ENCODE measurements at places on chromosomes 1 and 21.

- no peak for DNase-seq
These were observed 21.9 kb upstream of the TRIM67 start for GRCh38 chr1:231139659-231140654.

DNA sequence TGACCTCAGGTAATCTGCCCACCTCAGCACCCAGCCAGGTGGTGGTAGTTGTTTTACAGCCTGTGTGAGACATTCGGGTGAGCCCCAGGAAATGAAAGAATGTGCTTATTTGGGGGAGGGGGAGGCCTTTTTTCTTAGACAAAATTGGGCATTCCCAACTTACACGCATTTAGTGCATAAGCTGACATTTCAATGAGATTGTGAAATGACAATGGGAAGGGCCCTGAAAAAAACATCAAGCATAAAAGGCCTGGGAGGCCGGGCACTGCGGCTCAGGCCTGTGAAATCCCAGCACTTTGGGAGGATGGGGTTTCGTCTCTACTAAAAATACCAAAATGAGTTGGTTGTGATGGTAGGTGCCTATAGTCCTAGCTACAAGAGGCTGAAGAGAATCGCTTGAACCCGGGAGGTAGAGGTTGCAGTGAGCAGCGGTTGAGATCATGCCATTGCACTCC lies 5.0 kb downstream of the GAS5 start:
- DNase-seq: no peak

DNA sequence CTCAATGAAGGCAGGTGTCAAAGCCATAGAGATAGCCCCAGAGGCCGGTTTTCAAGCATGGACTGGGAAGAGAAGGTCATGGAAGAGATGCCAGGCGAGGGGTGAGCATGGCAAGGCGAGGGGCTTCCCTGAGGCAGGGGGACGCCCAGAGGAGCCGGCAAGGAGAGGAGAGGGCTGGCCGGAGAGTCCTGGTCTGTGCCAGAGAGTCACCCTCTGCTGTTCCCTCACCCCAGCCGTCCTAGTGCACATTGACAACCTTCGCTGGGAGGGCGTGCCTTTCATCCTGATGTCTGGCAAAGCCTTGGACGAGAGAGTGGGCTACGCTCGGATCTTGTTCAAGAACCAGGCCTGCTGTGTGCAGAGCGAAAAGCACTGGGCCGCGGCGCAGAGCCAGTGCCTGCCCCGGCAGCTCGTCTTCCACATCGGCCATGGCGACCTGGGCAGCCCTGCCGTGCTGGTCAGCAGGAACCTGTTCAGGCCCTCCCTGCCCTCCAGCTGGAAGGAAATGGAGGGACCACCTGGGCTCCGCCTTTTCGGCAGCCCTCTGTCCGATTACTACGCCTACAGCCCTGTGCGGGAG lies 28.8 kb downstream of the H6PD start:
- no peak for DNase-seq

DNA sequence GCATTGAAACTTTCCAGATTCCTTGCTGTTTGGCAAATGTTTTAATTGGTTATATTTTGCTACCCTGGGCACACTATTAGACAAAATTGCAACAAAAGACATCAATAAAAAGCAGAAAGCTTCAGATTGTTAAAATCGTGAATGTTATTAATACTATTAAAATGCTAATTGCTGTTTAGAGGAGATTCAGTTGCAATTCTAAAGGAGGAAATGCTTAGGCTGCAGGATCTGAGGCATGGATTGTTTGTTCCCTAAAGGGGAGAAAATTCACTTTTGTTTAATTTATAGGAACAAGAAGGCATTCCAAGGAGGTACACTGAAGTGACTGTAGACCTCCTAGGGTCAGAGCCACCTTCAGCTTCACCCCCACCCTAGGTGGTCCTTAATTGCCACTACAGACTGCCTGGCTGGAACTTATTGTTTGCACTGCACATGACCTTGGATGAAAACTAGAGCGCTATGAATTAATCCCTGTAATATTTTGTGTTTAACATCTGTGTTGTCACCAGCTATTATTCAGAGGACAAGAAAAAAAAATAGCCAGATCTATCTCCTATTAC lies 1266.9 kb upstream of the ADGRL2 start:
- no peak for DNase-seq

- no peak for DNase-seq
These were observed 82.5 kb downstream of the NRIP1 start for GRCh38 chr21:14982336-14982735.

GRCh38 chr1:3032371-3033039 lies 11.2 kb downstream of the ACTRT2 start:
- DNase-seq: no peak

DNA sequence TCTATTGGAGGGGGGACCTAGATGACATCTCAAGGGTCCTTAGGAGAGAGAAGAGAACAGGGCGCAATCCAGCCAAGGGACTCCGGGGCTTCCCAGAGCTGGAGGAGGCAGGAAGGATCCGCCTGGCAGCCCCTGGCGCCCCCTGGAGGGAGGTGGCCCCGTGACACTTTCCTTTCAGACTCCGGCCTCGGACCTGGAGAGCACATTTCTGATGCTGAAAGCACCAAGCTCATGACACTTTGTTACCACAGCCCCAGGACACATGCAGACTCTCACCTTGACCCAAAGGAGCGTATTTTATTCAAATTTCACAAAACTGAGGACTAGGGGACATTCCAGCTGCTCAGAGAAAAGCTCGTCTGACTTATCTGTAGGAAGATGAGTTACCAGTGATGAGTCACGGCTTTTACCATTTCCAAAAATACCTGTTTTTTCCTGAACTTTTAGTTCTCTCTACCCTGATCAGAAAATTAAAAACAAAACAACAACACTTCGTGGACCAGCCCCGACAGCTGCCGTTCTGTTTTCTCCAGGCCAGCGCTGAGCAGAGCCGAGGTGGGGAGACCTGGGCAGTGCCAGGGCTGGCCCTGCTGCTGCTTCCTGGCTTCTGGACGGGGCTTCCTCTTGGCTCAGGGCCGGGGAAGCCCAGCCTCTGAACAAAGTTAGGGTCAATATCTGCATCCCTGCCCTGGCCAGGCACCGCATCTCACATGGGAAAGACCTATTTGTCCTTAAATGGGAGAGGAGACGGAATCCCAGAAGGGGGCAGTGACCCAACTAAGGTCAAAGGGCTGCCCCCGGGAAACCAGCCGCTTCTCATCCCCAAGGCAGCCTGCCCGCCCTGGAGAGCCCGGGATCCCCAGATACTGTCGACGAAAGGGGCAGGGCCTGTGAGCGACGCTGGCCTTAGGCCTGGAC lies 21.6 kb upstream of the POFUT2 start:
- no peak for DNase-seq

DNA sequence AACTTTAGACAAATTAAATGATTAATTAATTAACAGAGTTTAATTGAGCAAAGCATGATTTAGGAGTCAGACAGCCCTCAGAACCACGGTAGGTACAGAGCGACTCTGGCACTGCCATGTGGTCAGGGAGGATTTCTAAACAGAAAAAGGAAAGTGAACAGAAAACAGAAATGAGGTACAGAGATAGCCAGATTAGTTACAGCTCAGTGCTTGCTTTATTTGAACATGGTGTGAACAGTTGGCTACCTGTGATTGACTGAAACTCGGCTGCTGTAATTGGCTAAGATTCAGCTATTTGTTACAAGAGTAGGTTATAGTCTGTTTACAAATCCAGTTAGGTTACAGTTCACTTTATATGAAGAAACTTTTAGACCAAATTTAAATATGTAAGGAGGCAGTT lies 163.0 kb upstream of the TNR start:
- no peak for DNase-seq

DNA sequence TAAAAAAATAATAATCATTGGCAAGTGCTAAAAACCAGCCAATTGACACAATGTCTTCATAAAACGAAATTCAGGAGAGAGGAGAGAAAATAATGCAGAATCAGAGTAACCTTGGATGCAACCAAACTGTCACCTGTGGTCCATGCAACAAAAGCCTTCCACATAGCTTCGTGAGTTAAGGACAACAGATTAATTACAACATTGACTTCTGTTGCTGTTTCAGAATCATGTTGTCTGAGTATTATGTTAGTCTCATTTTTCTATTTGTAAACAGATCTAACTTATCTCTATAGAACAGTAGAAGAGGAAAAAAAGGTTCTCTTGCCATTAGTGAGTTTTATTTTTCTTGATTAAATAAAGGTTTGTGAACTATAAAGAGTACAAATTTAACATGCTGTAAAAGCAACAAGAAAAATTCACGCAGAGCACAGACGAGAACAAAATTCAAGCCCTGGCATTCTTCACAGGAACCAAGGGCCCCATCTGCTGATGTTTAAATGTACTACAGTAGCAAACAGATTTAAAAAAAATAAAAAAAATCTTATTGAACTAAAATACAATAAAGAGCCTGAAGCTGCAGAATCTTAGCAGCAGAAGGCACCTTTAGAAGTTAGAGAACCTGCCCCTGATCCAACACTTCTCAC lies 381.1 kb upstream of the PKN2 start:
- no peak for DNase-seq

GRCh38 chr1:36304521-36304920 lies 1.6 kb upstream of the SH3D21 start:
- no peak for DNase-seq

- no peak for DNase-seq
These were observed 398.3 kb upstream of the DUSP10 start for GRCh38 chr1:222140206-222140605.

DNA sequence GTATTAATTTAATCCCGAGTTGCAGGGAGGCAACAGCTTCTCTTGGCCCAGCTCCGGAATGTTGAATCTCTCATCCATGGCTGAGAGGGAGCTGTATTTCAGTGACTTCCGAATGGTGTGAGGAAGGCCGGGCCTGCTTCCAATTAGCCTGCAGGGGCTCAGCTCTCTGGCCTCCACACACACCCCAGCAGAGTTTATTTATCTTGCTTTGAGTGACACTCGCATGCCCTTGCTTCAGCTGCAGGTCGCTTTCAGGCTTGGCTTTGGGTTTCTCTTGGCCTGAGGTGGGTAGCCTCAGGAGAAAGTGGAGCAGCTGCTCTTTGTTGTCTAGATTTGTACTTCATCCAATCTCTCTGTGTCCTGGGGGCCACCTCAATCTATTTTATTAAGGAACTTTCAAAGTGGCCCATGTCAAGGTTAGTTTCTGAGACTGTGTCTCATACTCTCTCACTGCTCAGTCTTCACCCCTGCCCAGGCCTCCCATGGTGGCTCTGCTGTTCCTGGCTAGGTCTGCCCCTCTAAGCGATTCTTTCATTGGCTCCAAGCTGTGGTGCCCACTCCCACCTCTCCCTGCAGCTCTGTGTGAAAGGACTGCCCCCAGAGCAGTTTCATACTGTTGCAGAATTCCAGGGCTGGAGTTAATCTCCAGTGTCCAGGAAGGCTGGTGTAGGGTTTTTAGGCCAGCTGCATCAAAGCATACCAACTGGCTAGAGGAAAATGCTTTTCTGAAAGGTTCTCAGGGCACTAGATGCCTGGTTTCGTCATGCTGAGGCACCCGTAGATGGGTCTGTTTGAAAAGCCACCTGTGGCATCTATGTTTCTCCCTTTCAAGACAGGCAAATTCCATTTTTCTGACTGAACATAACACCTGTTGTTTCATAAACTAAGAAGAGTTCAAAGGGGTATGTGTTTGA lies 153.5 kb downstream of the PLXNA2 start:
- DNase-seq: no peak

DNA sequence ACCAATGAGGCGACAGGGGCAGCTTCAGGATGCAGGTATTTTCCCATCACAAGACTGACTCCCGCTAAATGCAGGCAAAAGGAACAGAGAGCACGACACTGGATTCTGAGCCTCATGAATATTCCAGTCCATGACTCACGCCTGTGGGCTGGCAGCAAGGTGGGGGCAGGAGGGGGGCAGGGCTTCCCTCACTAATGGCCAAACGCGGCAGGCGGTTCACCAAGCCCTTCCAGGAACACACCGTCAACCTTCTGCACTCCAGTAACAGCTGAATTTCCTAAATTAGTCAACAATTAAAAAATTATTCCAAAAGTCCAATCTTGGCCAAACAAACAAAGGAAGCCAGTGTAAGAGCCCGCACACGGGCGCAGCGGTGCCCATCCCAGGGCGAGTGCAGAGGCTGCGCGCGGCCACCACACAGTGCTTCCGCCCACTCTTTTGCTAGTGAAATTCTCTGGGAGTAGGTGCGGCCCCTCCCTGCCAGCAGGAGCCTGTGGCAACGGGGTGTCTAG lies 12.5 kb upstream of the GPR153 start:
- DNase-seq: no peak

GRCh38 chr1:32719681-32720275 lies 17.2 kb upstream of the SYNC start:
- no peak for DNase-seq

DNA sequence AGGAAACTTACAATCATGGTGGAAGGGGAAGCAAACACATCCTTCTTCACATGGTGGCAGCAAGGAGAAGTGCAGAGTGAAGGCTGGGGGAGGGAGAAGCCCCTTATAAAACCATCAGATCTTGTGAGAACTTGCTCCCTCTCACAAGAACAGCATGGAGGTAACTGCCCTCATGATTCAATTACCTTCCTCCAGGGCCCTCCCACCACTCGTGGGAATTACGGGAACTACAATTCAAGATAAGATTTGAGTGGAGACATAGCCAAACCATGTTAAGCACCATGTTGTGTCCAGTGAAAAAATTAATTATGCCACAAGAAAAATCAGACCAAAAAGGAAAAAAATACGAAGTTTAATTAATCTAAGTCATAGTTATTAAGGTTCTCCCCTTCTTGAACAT lies 109.5 kb downstream of the CLDN17 start:
- DNase-seq: no peak

- no peak for DNase-seq
These were observed 43.1 kb downstream of the WARS2 start for GRCh38 chr1:119097380-119097779.

GRCh38 chr1:59609245-59609644 lies 205.5 kb upstream of the HOOK1 start:
- no peak for DNase-seq

GRCh38 chr1:236746785-236747184 lies 48.3 kb upstream of the MTR start:
- no peak for DNase-seq

- DNase-seq: no peak
These were observed 23.4 kb upstream of the IRF2BP2 start for GRCh38 chr1:234633246-234634003.

DNA sequence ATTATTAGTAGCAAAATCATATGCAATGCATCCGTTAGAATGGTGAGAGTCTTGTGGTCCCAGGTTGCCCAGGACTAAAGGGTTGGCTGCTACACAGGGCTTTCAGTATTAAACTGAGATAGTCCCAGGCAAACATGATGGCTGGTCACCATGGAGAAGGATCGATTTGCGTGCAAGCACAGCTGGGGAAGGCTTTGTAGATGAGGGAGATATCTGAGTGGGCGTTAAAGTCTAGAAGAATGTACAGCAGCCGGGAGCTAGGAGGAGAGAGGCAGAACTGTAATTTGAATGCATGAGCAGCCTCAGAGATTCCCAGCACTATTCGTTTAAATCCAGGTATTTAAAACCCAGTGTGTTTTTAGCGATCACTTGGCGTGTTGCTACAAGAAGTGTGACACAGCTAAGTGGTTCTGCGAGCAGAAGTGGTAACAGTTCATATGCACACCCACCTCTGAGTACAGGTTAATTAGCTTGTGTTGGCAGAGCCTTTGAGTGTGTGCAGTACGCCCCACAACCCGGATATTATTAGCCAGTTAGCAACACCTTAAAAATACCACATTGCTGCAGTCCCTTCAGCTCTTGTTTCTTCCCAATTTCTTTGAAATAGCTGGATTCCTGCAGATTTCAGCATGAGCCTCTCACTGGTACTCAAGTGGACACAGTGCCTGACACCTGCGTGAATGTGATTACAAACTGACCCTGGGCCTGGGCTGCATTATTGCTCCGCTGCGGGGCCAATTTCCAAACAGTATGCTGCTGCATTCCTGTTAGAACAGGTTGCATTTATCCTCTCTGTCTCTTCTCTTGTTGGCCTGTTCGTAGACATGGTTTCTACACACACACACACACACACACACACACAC lies 67.2 kb upstream of the SCAF4 start:
- DNase-seq: no peak
